ENCODE measurements at places on chromosomes 12 and 14.

DNA sequence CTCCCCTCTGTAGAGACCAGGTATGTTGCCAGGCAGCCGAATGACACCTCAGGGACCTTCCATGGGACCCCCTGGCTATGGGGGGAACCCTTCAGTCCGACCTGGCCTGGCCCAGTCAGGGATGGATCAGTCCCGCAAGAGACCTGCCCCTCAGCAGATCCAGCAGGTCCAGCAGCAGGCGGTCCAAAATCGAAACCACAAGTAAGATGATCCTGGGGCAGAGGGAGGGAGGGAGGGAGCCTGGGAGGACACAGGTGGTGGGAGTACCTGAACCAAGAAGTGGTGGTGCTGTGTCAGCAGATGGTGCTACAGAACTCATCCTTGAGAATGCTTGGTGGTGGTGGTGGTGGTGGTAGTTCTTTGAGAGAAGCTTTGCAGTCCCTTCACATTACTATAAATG, 1.0 kb downstream of the SMARCD1 start:
- no peak for DNase-seq

GRCh38 chr12:132066345-132066685, 77.8 kb downstream of the DDX51 start:
- no peak for DNase-seq

- DNase-seq: no peak
Observed at GRCh38 chr14:91142214-91142668, 28.4 kb downstream of the DGLUCY start.

- DNase-seq: no peak
Observed at GRCh38 chr12:112206944-112207343, 81.6 kb downstream of the TRAFD1 start.

GRCh38 chr12:2376908-2377657, 324.3 kb downstream of the CACNA1C start:
- no peak for DNase-seq

- no peak for DNase-seq
Observed at GRCh38 chr12:39805651-39806050, 186.0 kb upstream of the ABCD2 start.

GRCh38 chr14:36785511-36785910, 123.9 kb downstream of the PAX9 start:
- no peak for DNase-seq

- DNase-seq: no peak
Observed at GRCh38 chr14:104341532-104342434, 203.4 kb downstream of the KIF26A start.

GRCh38 chr14:105014631-105015030, 6.3 kb downstream of the CDCA4 start:
- DNase-seq: no peak

- no peak for DNase-seq
Observed at GRCh38 chr12:6700646-6701051, at the start of gene PIANP. TSS of gene PIANP (minus strand) at chr12:6700815. CDS start at chr12:6698061, 2,754 bp downstream.

- no peak for DNase-seq
Observed at GRCh38 chr12:11500188-11500860, 105.0 kb upstream of the PRB2 start.

- DNase-seq: peak; percentile 57
Observed at GRCh38 chr14:83559721-83560120, 1970.2 kb upstream of the FLRT2 start.

GRCh38 chr12:105948331-105948730, 190.4 kb downstream of the NUAK1 start:
- no peak for DNase-seq

DNA sequence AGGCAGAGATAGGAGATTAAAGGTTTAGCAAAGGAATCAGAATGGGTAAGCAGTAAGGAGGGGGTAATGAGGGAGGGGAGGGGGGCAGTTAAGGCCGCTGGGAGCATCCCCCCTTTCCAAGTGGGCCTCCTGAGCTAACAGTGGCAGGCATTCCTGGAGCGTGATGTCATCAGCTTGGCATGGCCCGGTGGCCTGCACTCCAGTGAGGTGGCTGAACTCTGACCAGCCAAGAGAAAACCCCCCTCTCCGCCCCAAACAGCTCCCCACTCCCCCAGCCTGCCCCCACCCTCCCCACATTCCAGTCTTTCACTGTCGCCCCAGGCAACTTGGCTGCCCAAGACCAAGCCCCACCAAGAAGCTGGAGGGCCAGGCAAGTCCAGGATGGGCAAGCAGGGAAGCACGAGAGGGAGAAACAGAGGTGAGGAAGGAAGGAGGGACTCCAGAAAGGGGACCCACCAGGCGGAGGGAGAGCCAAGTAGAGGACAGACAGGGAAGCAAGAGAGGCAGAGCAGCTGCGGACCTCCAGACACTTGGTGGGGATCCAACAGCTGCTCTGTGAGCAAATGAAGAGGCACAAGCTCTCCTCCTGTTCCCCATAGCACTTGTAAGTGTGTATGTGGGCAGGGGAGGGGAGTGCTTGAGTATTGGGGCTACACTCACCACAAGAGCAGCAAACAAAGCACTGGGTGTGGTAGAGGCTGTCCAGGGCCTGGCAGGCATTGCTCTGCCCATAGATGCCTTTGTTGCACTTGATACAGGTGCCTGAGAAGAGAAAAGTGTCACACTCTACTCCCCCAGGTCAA, 4.5 kb downstream of the AJUBA start:
- no peak for DNase-seq

- DNase-seq: no peak
Observed at GRCh38 chr14:92198804-92199203, 77.0 kb downstream of the CPSF2 start.

GRCh38 chr14:74368441-74368840, 20.2 kb downstream of the VRTN start:
- no peak for DNase-seq

GRCh38 chr14:33777681-33778080, 173.2 kb downstream of the EGLN3 start:
- no peak for DNase-seq

- no peak for DNase-seq
Observed at GRCh38 chr12:132055535-132056096, 88.5 kb downstream of the DDX51 start.

DNA sequence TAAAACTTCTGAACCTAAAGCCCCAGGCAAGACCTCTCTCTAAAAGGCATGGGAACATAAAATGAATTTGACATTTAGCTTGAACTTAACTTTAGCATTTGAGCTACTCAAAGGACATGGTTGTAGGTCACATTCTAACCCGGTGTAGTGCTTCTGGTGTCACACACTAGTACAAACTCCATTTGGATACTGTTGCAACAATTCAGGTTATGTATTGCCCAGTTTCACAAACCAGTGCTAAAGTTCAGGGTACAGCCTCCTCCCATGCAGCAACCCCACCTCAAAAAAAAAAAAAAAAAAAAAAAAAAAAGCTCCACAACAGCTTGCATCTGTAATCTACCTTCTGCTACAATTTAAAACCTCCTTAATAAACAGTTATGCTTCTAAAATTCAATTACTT, 7.8 kb downstream of the PPTC7 start:
- no peak for DNase-seq

DNA sequence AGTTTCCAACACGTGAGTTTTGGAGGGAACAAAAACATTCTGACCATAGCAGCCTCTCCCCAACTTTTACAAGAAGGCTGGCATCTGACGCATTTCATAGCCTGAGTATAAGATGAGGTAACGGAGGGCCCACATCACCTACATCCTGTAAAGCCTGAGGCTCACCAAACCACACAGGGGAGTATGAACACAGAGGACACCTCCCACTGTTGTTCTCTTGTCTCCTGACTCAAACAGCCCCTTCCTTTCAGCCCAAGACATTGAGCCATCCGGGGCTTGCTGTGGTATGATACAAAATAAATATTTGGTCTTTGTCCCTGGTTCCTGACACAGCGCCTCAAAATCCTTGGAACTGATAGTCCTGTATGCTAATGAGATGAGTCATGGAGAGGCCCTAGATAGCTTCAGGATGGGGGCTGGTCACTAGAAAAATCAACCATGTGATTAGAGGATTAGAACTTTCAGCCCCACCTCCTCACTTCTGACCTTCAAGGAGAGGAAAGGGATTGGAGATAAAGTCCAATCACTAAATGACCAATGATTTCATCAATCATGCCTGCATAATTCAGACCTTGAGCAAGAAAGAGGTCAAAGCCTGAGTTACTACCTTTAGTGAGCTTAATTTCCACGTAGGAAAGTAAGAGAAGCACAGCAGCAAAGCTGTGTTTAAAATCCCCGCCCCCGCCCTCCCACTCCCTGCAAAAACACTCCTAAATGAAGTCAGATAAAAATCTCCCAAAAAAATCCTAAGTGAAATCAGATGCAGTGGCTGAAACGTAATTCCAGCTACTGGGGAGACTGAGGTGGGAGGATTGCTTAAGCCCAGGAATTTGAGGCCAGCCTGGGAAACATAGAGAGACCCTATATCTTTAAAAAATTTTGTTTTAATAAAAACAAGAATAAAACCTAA, 236.4 kb downstream of the PCNX1 start:
- peak; percentile 88 for DNase-seq

GRCh38 chr14:101361044-101361443, 200.3 kb upstream of the DIO3 start:
- no peak for DNase-seq

GRCh38 chr12:122610207-122610606, 83.2 kb downstream of the KNTC1 start:
- DNase-seq: no peak
